ENCODE measurements at places on chromosomes 11 and 22.
A peak's percentile ranks its signal among the peaks of the same experiment; 100 is the strongest.

- peak; percentile 2 for DNase-seq
Measured at GRCh38 chr11:132312161-132312560, 941.7 kb downstream of the NTM start.

- DNase-seq = no peak
Measured at GRCh38 chr11:122741613-122742300, 86.2 kb downstream of the UBASH3B start.

- DNase-seq = no peak
Measured at GRCh38 chr22:47402876-47403525, 640.6 kb downstream of the TBC1D22A start.

DNA sequence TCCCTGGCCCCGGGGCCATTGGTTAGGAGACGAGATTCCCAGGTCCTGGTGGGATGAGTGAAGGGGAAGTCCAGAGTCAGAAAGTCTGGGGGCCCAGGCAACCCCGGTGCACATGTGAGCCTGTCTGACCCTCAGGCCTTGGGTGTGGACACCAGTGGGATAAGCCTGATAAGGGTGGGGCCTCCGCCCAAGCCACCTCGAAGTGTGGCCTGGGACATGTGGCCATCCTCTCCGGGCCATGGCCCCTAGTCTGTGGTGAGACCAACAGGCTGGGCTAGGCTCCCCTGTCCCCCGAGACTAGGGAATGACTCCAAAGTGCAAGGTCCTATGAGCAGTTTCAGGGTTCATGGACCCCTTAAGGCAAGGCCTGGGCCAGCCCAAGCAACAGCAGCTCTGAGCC lies 6.3 kb downstream of the CABP7 start:
- no peak for DNase-seq

GRCh38 chr11:76653674-76654284 lies 16.8 kb downstream of the LRRC32 start:
- peak; percentile 39 for DNase-seq

- DNase-seq = no peak
Measured at GRCh38 chr11:110308071-110308470, 11.7 kb upstream of the RDX start.
